CD4-positive, alpha-beta T cell treated with Interleukin-17A for 4 hours (primary cell): ENCODE measurements at places on chromosomes 16 and 17.

DNA sequence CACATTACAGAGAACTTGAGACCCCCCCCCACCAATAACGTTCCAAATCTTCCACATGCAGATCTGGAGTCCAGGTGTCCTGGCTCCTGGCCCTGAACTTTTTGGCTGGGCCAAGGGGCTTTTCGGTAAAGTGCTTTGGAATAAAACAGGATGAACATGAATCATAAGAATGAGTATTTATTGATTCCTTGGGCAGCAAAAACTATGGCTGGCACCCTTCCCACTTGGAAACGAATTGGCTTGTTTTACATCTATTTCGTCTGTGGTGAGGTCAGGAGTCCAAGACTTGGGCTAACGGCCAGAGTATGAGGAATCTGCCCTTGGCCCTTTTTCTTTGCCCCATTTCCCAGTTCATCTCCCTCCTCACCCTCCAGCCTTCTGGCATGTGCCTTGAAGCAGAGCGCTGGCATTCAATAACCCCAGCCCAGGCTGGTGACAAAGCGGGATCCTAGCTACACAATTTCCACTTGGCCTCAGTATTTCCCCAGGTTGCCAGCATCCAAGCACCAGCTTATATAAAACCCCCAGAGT lies 4.1 kb upstream of the UBTF start:
- no peak for DNase-seq

DNA sequence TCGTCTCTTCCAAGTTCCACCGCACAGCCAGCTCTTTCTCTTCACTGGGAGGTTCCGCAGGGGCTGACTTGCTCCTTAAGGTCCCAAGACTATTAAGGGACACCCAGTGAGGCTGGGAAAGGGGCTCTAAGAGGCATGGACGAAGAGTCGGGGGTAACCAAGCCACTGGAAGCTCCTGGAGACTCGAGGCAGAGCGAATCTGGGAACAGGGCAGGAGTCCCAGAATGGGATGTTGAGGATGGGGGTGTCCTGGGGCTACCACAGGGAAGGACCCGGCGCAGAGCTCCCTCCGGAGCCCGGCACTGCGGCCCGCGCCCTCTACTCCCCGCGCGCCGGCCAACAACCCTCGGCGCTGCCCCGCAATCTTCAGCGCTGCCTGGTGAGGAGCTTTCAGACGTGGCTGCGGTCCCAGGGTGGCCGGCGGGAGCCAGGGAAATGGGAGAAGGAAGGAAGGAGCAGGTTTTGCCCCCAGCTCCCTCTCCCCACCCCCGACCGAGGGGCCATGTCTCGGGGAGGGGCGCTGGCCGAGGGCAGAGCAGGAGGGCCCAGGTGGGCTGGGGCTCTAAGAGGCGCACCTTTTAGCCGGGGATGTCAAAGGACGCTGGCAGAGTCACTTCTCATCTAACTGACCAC lies 581 bp downstream of the CHST5 start:
- DNase-seq = no peak

DNA sequence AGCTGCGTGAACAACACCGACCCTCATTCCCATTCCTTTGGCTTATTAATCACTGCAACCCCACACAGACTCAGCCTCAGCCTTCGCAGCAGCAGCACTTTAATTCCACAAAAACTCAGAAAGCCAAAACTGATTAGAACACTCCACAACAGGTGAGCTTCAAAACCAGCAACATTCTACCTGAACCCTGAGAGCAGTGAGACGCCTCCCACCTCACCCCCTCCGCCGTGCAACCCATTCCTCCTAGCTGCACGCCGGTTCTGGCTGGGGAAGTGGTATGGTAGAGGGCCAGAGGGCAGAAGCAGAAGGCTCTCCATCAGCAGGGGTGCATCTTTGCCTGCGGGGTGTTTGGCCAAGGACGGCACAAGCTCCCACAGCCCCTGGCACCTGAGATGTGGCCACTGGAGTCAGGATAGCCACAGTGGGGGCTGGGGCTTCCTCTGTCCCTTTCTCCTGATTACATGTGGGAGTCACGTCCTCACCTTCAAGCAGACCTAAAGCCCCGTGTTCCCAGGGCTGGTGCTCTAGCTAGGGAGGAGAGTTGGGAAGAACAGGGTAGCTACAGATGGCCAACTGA lies 1.6 kb downstream of the BORCS6 start:
- DNase-seq = peak; percentile 36

DNA sequence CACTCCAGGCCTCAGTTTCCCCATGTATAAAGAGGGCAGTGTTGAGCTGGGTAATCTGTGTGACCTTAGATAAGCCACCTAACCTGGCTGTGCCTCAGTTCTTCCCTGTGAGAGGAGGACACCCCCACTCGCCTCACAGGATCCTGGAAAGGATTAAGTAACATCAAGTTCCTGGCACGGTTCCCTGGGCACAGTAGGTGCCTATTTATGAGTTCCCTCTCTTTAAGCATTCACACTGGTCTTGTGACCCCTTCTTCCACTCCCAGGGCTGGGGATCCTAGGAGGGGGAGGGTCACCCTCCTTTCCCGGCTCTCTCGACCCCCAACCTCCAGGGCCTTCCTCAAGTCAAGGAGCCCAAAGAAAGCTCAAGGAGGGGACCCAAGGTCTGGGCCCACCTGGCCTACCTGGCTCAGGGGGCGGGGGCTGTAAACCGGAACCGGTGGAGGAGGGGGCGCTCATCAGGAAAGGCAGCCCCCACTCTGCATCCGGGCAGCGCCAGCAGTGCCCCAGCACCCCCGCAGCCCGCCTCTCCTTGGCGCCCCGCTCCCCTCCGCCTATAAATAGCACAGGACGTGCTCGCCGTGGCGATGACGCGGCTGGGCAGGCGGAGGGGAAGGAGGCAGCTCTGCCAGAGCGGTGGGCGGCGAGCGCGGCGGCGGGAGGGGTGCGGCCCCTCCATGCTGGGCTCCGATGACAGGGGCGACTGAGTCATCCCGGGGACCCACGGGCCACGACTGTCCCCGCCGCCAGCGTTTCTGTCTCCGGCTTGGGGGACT lies 9.4 kb downstream of the RPL19 start:
- peak; percentile 79 for DNase-seq

GRCh38 chr16:69219279-69219678 lies 32.3 kb downstream of the SNTB2 start:
- DNase-seq = no peak
